ENCODE measurements at places on chromosomes 11 and 22.

GRCh38 chr11:120659076-120659475 is 147.5 kb downstream of the GRIK4 start:
- no peak for DNase-seq

- no peak for DNase-seq
These were observed 5.3 kb downstream of the OMP start for GRCh38 chr11:77107950-77108349.

- DNase-seq, result peak; percentile 15
These were observed 105.4 kb downstream of the PDE2A start for GRCh38 chr11:72568861-72569260.

DNA sequence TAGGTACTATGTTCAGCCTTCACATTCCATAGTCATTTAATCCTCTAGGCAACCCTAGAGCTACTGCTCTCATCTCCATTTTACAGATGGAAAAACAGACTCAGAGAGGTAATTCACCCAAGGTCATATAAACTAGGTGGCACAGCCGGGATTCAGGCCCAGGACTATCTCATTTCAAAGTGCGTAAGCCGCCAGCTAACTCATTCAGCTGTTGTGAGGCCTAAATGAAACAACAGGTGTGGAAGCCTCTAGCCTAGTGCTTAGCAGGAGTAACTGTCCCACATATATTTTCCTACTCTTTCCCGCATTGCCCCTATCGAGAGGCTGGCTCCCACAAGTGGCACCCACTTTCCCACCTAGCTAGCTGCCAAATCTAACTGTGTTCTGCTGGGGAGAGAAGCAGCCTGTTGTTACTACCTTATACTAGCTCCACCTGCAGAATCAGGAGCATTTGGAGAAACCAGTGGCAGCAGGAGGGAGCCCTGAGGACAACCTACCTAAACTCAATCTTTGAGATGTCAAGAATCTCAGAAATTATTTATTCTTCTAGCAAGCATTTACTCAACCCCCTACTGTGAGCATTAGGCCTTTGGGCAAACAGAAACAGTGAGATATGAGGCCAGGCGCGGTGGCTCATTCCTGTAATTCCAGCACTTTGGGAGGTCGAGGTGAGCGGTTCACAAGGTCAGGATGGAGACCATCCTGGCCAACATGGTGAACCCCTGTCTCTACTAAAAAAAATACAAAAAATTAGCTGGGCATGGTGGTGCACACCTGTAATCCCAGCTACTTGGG is 20.9 kb downstream of the PRG3 start:
- DNase-seq, result no peak

DNA sequence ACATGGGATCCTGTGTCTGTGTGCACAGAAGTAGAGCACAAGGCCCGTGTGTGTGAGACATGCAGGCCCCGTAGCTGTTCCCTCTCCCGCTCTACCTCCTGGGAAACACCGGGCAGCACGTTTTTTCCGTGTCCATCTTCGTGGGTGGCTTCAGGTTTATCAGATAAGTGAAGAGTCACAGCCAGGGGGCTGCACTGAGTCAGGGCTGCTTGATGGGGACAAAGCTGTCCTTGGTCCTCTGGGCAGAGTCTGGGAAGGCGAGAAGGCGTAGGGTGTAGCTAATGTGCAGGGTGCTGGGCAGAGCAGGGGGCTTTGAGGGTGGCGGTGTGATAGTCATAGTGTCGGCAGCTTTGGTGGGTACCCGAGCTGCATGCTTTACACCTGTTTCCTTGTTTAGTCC is 23.7 kb downstream of the INCENP start:
- no peak for DNase-seq

GRCh38 chr11:88179141-88179540 is 3.9 kb upstream of the RAB38 start:
- DNase-seq, result no peak

DNA sequence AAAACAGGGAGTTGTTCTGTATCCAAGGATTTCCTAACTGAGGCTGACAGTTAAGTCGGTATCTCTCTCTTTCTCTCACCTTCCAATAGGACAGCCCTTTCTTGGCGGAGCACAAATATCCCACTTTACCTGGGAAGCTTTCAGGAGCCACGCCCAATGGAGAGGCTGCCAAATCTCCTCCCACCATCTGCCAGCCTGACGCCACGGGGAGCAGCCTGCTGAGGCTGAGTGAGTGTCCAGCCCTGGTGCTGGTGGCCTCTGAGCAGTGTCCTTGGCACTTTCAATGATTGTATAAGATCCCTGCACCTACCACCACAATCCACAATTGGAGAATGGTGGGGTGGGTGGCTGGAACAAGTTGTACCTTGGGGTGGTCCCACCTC is 33.7 kb downstream of the CYB5R2 start:
- DNase-seq, result no peak

GRCh38 chr22:49470741-49471503 is 356.8 kb downstream of the BRD1 start:
- DNase-seq, result no peak

DNA sequence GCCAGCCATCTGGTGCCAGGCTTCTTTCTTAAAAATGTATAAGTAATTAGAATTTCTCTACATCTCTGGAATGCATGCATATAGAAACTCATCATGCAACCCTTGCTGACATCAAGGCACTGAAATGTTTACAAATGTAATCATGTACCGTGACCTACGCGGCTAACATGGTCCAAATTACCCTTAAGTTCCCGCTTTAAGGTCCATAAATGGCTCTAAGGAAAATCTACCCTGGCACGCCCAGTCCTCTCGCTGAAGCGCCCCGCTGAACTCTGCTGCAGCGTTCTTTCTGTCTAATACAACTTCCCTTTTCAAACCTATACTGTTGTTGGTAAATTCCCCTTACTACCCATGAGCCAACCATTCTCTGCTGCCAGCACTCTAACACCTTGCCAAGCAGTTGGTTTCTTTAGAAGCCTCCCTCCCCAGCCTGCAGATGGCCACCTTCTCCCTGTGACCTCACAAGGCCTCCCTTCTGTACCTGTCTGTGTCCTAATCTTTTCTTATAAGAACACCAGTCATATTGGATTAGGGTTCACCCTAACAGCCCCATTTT is 13.5 kb upstream of the HMOX1 start:
- no peak for DNase-seq

DNA sequence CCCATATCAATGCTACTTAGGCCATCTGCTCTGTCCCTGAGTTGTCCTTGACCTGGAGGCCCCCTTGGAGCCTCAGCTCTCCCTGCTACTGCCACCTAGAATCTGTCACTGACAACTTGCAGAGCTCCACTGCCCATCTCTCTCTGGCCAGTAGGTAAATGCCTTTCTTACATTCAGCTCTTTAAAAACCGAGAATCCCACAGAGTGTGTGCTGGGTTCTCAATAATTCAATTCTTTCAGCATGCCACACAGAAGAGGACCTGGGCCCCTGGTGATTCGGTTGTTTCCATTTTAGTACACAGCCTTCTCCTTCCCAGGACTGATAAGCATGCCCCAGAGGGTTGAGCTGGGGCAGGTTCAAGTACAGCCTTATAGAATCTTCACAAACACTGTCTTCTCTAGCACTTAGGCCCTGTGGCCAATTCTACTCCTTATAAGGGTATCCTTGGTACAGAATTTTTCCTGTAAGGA is 22.0 kb upstream of the IPO7 start:
- DNase-seq, result no peak

DNA sequence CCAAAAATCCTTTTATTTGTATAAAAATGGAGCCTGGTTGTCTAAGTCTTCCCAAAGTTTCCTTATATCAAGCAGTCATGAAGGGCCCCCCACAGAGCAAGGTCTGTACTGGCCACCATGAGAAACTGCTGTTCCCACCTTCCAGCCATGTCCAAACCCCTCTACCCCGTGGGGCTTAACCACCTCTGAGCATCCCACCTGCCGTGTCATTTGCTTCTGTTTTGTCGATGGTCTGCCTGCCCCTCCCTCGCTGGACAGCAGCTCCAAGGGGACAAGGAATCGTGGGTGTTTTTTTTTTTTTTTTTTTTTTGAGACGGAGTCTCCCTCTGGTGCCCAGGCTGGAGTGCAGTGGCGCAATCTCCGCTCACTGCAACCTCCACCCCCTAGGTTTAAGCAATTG is 11.1 kb upstream of the ANO1 start:
- DNase-seq, result no peak

DNA sequence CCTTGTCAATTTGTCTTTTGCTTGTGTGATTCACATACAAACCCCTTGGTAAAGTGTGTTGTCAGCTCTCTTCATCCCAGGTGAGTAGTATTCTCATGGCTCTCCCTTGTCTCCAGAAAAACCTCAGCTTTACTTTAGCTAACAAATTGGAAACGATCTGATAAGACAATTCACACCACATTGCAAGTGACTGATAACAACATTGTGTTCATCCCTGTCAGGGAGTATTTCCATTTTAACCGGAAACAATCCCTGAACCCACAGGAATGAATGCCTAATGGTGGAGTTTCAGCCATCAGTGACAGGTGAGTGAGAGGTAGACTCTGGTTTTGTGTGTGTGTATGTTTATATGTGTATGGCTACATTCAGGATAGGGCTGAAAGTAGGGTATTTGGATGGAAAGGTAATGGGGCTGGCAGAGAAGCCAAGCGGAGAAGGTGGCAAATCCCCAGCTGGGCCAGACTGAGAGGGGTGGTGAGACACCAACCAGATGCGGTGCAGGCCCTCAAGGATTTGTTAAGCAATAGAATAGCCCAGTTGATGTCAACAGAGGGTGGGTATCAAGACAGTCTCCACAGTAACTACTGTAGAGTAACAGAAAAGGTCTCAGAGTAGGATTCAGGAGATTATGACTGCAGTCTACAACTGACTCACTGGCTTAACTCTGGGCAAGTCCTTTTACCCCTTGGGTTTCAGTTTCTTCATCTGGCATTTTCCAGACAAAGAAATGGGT is 7.6 kb downstream of the LRRC51 start:
- no peak for DNase-seq

- DNase-seq, result no peak
These were observed 17.2 kb downstream of the KIAA0930 start for GRCh38 chr22:45223304-45224117.

DNA sequence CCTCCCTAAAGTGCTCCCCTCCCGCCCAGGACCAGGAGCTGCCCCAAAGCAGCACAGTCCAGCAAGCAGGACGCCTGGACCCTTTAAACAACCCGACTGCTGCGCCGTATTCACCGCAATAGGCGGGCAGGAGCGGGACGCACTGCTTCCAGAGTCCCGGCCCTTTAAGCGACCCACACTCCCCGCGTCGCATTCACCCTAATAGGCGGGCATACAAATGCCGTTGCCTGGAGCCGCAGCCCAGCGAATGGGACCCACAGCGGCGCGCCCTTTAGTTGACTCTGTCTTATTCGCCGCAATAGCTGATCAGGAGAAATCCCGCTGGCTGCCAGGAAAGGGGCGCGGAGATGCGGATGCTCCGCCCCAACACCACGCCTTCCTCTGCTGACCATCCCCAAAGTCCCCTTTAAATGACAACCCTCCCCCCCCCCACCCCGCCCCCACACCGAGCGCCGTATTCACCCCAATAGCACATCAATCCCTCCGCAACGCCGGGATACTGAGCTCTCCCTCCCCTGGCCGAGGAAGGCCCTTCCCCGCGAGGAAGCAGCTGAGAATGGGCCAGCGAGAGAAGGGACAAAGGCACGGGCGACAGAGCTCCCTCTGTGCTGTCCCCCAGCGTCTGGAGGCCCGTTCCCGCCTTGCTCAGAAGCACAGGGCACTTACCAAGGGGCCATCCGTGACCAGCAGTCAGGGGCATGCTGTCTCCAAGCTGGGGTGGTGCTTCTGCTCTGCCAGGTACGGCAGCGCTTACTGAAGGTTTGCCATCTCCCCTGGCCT is 4.7 kb downstream of the OSBPL5 start:
- DNase-seq, result peak; percentile 85

- no peak for DNase-seq
These were observed 455.4 kb upstream of the ANO3 start for GRCh38 chr11:25876456-25876965.

DNA sequence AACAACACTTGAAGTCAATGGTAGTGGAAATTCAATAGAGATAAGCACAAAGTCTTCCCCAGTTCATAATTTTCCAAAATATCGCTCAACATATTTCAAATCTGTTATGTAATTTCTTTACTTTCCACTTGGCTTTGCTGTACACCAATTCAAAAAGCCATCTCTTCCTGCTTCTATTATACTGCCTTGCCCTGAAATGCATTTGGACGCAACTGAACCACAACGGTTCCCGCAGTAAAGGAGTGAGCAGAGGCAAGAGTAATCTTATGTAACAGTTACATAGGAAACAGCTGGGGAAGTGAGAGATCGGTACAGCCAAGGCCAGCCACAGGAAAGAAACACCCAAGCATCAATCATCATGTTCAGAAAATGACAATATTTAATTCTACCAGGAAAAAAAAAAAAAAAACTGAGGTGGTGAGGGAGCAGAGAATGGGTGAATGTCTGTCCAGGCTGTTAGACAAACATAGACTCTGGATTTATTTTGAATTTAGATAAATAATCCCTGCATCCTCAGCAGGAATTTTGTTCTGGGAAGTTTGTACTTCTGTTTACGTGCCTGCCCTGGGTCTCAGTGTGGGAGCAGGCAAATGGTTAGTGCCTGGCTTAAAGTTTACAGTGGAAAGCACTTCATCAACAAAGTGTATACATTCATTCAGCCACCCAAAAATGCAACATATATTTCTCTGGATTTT is 392.2 kb downstream of the ETS1 start:
- no peak for DNase-seq

DNA sequence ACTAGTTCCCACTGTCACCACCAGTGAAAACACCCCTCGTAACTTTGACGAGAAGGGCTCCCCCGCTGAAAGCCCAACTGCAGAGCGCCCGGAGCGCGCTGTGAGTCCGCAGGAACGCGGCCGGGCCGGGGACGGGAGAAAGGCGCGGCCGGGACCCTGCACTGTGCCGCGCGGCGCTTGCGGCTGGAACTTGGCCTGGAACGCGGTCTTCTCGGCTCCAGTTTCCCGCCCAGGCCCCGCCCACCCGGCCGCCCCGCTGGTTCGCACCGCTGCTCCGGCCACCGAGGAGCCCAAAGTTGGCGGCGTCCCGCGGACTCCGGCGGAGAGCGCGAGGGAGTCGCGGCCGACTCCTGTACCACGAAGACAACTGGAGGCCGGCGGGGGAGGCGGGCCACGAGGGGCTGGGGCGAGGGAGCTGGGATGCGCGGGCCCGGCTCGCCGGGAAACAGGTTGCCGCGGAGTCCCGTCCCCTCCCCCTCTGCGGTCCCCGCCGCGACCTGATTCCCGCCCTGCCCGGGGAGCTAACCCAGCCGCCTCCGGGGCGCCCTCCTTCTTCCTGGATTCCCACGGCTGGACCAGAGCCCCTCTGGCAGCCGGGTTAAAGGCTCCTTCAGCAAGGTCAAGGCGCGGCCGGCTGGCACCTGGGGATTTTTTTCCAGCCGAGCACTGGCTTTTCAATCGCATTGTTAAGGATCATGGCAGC is 3.4 kb downstream of the TENM4 start:
- DNase-seq, result peak; percentile 86

GRCh38 chr22:33569559-33569958 is 350.7 kb downstream of the LARGE1 start:
- DNase-seq, result no peak

- DNase-seq, result no peak
These were observed 26.7 kb downstream of the ALKBH8 start for GRCh38 chr11:107538821-107539220.

- DNase-seq, result no peak
These were observed 1013.9 kb upstream of the CCDC90B start for GRCh38 chr11:84300092-84300491.

All from 8988T (cell line).